ENCODE measurements at places on chromosomes 7 and 10.

DNA sequence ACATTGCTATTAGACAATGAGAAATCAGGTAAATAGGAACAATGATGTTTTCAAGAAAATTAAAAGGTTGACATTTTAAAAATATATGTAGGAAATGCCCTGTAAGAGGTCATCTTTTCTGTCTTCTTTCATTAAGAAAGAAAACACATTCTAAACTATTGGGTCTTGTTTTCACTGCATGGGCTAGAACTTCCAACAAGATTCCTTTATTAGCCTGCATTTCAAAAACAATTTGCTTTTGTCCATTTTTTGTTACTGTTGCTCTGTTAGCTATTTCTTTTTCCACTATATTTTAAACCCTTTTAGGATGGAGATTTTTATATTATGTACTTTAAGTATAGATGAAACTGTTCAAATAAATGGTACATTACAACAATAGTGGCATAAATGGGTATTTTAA is 9.2 kb downstream of the REEP3 start:
- DNase-seq, result no peak

DNA sequence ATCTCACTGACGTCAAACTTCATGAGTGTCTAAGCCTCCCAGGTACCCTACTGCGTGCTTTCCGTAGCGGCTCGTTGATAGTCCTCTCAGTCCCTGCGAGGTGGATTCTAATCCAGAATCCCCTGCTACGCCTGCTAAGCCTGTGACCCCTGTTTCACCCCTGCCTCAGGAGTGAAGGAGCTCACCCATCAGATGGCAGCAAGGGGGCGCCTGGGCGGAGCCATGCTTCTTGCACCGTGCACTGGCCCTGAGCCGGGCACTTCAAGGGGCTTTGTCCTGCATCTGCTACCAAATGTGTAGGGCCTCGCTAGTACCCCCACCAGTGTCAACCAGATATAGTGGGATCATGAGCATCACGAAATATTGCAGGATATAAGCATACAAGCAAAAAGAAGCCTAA is 918 bp upstream of the STRA8 start:
- peak; percentile 50 for DNase-seq

GRCh38 chr10:29322918-29323317 is 34.0 kb downstream of the LYZL1 start:
- DNase-seq, result no peak

DNA sequence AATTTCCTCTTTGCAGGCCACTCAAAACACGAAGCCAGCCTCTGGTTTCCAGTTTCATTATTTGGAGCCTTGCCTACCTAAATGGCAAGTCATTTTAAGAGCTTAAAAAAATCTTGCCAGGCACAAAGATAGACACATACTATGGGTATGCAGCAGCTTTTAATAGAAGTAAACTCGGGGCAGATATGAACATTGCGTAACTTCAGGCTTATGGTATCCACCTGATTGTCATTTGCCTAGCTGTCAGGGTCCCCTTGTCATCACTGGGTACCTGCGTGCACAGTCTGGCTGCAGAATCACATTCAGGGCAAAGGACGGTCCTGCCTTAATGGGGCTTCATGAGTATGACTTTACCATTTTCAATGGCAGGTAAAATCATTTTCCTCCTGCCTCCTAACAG is 466.1 kb upstream of the NRP1 start:
- DNase-seq, result no peak

- DNase-seq, result no peak
These were observed 1.4 kb downstream of the EPHB4 start for GRCh38 chr7:100825751-100826513.

GRCh38 chr7:109529712-109530111 is 960.0 kb downstream of the DNAJB9 start:
- DNase-seq, result no peak

GRCh38 chr10:78365694-78366093 is 332.0 kb downstream of the RPS24 start:
- no peak for DNase-seq

DNA sequence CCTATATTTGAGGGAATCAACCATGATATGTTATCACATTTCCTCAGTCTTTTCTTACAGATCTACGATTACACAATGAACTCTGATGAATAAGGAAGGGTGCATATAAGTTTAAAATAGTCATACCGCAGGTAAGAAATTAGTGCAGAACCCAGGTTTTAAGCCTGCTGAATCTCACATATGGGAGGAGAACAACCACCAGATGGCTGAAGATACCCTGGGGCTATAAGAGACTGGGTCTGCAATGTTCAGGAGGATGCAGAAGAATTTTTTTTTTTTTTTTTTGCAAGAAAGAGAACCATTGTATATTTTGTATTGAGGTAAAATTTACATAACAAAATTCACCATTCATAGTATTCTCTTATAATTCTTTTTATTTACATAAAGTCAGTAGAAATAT is 372.3 kb upstream of the MYO3A start:
- no peak for DNase-seq

GRCh38 chr10:31999070-31999660 is 57.1 kb downstream of the KIF5B start:
- DNase-seq, result no peak

GRCh38 chr7:157854066-157854891 is 517.5 kb downstream of the DNAJB6 start:
- DNase-seq, result no peak

DNA sequence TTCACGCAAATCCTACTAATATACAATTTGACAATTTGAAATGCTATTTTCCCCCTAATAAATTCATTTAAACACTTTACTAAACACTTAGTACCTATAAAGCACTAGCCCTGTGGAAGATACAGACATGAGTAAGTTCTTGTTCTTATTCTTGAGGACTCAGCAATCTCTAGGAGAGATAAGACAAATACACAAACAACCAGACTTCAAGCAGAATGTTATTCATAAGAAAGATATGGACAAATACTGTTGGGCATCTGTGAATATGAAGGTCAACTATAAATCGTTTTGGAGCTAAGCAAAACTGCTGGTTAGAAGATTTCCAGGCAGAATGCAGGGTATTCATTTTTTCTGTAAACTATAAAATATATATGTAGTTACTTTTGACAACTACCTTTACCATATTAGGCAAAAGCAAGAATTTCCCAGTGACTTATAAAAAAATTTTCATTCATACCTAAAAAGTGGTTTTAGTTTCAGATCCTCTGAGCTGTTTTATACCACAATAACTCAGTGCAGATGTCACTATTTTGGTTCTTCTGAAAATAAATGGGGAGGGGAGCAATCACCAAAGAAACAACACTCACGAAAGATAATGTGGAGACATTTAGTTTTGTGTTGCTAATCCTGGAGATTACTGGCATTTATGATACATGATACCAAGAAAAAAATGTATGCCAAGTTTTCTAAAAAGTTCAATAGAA is 3.8 kb downstream of the VPS41 start:
- no peak for DNase-seq

DNA sequence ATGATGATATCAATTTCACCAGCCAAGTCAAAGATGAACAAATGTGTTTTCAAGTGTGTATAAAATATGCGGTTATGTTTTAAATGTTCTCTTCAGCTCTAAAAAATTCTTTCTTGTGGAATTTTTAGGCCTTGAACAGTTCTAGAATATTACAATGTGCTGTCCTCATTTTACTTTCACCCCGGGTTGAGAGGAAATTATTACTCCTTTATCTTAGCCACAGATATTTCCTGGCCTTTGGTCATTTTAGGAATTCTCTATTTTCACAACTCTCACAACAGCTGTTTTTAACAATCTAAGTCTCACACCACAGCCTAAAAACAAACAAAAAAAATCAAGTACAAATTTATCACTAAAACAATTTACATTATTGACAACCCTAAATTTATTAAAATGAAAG is 112.2 kb upstream of the HGF start:
- no peak for DNase-seq

DNA sequence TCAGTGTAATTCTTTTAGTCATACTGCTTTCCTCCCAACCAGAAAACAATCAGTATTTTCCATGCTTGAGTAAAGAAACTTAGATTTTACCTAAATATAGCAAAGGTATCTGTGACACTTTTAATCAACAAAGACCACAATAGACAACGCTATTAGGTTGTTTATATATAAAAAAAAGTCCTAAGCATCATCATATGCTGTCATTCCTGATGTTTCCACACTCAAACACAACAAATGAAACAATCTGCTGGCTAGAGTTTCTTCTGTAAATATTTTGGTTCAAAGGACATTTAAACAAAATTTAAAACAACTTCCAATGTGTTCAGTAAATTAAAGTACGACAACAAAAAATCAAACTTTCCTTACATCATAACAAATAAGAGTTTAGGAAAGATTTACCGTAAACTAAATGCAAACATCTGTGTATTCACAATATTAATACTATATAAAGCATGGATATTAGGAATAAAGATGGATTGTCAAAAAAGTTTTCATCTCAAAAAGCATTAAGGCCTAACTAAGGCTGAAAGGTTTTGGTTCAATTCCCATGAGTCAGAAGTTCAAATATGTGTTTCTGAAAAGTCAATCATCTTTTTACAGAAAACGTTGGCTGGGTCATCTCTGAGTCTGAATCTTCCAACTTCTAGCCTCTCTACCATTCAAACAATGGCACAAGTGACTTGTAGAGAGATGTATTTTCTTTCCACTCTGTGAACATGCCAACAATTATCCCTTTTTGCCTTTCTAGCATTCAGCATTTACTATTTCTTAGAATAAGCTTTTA is 157.1 kb downstream of the CRPPA start:
- no peak for DNase-seq

DNA sequence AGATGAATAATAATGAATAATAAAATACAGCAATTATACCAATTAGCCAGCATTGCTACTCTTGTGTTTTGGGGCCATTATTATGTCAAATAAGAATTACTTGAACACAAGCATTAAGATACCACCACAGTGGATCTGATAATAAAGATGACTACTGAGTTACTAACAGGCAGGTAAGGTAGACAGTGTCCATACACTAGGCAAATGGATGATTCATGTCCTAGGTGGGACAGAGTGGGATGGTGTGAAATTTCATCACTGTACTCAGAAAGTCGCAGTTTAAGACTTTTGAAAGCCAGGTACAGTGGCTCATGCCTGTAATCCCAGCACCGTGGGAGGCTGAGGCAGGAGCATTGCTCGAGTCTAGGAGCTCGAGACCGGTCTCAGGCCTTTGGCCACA is 8.7 kb upstream of the UNC5B start:
- DNase-seq, result no peak

DNA sequence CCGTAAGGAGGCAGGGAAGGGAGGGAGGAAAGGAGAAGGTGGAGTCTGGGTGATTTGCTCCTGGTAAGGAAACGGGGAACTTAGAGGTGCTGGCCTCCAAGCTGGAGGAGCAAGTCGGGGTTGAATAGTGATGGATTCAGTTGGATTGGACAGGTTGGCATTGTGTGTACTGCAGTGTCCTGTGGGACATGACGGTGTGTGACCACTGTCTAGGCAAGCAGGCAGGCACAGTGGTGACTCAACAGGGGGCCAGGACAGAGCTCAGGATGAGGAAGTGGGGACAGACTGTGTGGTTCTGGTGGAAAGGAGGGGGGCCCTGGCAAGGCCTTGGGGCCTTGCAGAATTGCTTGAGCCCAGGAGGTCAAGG is 48.8 kb downstream of the COL26A1 start:
- DNase-seq, result no peak

GRCh38 chr7:43041105-43041504 is 71.3 kb upstream of the HECW1 start:
- DNase-seq, result no peak

GRCh38 chr7:44368885-44369284 is 43.5 kb upstream of the CAMK2B start:
- no peak for DNase-seq

- no peak for DNase-seq
These were observed 138.5 kb downstream of the CPED1 start for GRCh38 chr7:121126801-121127534.

DNA sequence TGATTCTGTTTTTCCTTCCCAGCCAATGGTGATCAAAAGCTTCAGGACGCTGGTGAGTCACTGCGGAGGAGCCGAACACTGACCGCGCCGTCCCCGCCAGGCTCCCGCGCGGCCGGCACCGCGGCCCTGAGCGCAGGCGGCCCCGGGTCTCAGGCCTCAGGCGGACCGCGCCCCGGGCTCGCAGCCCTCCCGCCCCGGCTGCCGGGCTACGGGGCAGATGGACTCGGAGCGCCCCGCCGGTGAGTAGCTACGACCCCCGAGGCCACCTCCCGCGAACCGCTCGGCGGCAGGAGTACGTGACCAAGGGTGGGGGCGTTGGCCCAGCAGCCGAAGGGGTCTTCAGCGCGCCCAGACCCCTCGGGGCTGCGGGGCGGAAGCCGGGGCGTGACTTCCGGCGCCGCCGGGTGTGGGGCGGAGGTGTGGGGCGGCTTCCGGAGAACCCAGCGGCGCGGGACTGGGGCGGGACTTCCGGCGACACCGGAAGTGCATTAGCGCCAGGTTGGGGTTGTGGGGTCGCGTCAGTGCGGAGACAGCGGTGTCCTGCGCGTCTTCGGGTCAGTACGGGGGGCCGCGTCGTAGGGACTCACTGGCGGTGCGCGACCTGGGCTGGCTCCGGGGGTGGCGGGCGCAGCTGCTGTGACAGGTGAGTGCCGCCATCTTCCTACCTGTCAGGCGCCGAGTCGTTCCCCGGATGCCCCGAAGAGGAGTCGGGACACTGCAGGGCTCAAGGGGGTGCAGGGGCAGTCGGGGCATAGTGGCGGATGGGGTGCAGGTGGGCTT is at the start of gene WDR37:
Gene WDR37 (plus strand): TSS at position 60 of the 780 bp plus-strand sequence. CDS start 15,771 bp downstream, outside the sequence.
- peak; percentile 94 for DNase-seq

- no peak for DNase-seq
These were observed 371.9 kb downstream of the ZWINT start for GRCh38 chr10:55989188-55989587.

- DNase-seq, result no peak
These were observed 40.5 kb upstream of the IL15RA start for GRCh38 chr10:6017781-6018354.

DNA sequence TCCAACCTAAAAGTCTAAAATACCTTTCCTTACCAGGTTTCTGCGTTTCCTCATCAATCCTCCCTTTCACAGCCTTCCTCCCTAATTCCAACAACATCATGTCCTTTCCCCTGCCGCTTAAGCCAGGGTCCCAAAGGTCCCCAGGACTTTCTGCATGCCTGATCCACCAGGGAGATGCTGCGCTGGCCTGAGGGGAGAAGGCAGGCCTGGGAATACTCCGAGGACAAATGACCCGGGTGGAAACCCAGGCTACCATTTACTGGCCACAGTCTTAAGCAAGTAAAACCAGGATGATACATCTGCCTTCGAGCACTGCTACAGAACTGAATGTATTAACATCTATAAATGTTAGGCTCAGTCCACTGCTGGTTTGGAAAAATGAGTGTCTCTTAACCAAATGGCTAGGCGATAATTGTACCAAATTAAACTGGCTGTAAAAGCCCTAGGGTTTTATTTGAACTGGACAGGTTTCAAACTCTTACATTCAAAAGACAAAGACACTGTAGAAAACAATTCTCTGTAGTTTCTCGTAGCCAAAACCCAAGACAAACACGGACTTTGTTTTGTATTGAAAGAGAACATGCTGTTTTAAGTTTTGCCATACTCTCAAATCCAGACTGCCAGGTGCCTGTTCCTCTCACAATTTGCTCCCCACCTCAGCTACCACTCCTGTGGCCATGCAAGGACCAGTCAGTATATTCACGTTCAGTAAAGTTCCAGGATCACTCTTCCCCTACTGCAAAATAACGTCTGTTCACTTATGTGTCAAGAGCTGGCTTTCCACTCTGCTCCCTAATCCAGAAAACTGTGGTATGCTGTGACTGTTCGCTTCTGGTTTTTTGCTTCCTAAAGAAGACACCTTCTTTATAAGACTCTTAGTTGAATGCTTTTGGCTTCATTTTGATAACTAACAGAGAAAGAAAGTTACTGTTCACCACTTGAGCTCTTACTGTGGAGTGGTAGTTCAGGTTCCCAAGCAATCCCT is 145.7 kb downstream of the RNF216 start:
- no peak for DNase-seq

All from ecto neural progenitor cell (in vitro differentiated cells).